ENCODE measurements at places on chromosomes 16 and 17.

GRCh38 chr17:50087246-50087911 lies 7.8 kb upstream of the PDK2 start:
- DNase-seq = peak; percentile 66

DNA sequence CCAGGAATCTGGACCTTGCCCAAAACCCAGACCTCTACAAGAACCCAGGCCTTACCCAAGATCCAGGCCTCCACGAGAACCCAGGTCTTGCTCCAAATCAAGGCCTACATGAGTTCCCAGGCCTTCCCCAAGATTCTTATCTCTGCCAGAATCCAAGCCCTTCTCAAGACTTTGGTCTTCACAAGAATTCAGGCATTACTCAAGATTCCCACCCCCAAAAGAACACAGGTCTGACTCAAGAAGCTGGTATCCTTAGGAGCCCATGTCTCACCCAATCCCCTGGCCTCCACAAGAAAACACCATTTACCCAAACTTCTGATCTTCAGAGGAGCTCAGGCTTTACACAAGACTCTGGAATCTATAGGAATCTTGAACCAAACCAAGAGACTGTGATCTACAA lies 2.6 kb downstream of the SPEM3 start:
- no peak for DNase-seq

GRCh38 chr17:55641676-55642081 lies 81.0 kb downstream of the TMEM100 start:
- no peak for DNase-seq

DNA sequence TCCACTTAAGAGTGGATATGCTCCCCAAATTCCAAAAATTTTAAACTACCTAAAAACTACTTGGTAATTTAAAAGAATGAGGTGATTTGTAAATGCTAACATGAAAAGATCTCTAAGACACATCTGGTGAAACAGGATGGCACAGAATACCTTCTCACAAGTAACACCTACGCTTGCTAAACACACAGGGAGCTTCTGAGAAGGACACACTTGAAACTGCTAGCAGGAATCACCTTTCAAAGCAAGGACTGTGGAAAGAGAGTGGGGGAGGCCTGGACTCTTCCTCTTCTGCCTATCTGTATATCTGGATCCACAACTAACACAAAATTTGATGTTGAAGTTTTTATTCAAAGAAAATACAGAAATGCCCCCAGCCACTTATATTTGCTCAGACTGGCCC lies 52.4 kb downstream of the CYTH1 start:
- DNase-seq = no peak

- no peak for DNase-seq
Measured at GRCh38 chr17:50280068-50280467, 5.8 kb downstream of the TMEM92 start.

DNA sequence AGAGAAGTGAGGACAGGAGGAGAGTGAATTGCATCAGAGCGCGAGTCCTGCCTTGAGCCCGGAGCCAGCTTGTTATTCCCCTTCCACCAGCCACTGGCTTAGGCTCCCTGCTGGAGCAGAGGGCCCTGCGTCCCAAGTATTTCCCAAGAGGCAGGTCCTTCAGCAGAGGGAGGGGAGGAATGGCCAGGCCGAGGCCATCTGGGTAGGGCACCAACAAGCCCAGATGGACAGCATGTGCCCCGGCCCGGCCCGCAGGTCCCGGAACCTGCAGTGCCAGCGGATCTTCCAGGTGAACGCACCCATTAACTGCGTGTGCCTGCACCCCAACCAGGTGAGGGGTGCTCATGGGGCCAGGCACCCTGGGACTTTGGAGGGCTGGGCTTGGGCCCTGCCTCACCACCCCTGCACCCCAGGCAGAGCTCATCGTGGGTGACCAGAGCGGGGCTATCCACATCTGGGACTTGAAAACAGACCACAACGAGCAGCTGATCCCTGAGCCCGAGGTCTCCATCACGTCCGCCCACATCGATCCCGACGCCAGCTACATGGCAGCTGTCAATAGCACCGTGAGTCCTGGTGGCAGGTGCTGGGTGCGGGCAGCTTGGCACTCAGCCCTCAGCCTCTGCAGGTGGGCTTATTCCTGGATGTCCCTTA lies 1.7 kb downstream of the MLST8 start:
- no peak for DNase-seq

DNA sequence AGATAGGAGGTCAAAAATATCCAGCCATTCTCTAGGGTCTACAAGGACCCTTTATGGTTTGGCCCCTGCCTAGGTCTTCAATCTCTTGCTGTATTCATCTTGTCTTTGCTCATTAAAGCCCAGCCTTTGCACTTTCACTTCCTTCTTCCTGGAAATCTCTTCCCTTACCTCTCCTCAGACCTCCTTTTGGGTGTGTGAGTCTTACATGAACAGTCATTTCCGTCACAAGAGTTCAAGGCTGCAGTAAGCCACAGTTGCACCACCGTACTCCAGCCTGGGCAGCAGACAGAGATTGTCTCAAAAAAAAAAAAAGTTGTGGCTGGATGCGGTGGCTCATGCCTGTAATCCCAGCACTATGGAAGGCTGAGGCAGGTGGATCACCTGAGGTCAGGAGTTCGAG lies 6.0 kb upstream of the ATP1B2 start:
- no peak for DNase-seq

- DNase-seq = no peak
Measured at GRCh38 chr17:76296186-76296585, 11.9 kb downstream of the QRICH2 start.

DNA sequence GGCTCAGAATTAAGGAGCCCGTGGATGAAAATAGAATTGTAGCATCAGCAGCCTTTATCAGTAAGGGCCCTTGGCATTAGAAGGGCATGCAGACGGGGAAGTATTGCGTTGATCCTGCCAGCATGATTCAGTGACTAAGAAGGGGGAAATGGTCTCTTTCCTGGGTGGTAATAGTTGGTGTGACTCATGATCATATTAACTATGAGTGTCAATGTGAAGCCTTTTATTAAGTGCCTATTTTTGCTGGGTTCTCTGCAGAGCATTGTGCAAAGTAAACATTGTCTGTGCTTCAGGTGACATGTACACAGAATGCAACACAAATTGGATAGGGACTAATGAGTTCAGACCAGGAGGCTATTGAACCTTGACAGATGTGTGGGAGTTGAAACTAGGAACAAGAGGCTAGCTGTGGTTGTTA lies 24.5 kb downstream of the RCVRN start:
- DNase-seq = no peak

DNA sequence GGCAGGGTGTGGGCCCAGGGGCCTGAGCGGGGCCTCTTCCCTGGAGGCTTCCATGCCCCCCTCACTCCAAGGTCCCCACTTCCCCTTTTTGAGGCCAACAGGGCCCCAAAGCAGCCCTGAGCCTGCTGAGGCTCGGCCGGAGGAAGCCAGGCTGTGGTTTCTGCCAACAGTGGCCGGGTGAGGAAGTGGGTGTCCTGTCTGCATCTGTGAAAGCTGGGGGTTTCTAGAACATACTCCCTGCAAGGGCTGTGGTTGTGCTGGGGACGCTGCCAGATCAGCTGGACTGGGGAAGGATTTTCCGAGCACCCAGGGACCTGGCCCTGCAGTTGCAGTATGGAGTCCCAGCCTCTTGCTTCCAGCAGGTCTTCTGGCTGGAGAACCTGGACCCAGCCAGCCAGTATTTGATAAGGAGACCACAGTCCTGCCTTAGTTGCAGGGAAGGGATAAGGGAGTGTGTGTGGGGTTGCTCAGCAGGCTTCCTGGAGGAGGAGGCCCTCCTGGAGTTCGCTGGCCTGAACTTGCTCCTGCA lies 15.7 kb downstream of the ADCY7 start:
- DNase-seq = peak; percentile 74

- DNase-seq = no peak
Measured at GRCh38 chr16:49470513-49470991, 96.9 kb downstream of the C16orf78 start.

GRCh38 chr17:47993964-47994363 lies 23.1 kb downstream of the CDK5RAP3 start:
- DNase-seq = no peak

DNA sequence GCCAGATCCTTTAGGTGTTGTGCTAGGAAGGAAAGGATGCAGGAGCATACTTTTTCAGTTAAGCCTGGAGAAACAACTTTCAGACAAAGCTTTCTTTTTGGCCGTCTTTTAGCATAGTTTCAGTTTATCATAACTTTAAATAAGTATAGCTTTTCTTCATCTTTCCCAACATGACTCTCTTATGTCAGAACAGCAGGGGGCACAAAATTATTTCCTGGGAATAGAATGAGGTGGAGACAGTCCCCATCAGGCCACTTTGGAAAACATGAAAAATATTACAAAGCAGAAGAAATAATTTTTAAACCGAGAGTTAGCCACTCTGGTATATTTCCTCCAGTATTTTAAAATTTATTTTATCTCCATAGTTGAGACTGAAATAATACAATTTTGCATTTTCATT lies 387.6 kb downstream of the HAPSTR1 start:
- DNase-seq = no peak

DNA sequence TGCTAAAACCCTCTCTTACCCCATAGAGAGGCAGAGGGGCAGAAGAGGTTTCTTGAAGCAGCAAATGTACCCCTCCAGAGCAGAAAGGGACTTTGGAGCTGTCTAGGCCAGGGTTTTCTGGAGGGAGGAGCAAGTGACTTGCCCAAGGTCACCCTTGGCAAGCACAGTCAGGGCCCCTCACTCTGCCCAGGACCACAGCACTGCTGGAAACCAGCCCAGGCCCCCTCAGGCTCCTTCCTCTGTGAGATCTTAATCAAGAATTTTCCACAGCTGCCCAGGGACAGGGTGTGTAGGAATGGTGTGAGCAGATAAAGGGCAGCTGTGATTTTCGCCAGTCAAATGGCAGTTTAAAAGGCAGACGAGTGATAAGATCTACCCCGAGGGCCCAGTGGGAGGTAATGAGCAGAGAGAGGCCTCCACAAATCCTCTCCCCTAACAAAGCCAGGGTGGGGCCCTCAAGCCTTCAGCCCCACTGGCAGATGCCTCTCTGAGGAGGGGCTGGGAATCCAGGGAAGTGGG lies 3.9 kb upstream of the SLC12A3 start:
- no peak for DNase-seq

- DNase-seq = no peak
Measured at GRCh38 chr16:10870808-10871156, 6.2 kb upstream of the CIITA start.

GRCh38 chr16:7990626-7991260 lies 599.6 kb downstream of the TMEM114 start:
- DNase-seq = no peak

DNA sequence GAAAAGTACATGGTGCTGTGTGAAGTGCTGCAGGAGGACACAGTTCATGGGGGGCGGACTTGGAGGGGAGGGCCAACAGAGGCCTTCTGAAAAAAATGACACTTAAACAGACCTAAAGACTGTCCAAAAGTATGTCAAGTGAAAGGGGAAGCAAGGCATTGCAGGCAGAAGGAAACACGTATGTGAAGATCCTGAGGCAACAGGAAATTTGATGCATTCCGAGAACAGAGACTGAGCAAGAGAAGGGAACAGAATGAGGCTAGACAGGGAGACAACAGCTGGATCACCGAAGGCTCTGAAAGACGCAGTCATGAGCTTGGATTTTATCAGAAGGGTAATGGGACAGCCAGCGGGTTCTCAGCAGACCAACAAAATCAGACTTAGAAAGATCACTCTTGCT lies 1.1 kb downstream of the IFT20 start:
- DNase-seq = no peak

- no peak for DNase-seq
Measured at GRCh38 chr16:84245956-84246678, 6.3 kb upstream of the KCNG4 start.

- DNase-seq = no peak
Measured at GRCh38 chr16:87979352-87979751, 28.1 kb downstream of the BANP start.

DNA sequence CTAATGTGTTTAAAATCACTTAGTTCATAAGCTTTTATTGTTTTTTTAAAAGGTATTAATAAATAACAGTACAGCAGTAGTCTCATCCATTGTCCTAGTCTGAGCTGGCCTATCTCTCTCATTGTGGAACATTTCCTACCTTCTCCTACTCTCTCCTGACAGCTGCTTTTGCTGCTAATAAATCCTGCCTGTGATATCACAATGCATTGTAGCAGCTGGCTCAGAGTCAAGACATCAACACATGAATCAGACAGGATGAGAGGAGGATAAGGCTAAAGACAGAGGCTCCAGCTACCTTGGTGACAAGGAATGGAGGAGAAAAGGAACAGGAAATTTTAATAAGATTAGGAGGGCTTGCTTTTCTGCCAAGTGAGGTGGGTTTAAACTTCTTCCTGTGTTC lies 626.1 kb downstream of the HS3ST4 start:
- DNase-seq = no peak

GRCh38 chr16:70611785-70612303 lies 34.5 kb upstream of the IL34 start:
- no peak for DNase-seq

- DNase-seq = no peak
Measured at GRCh38 chr17:60630352-60630751, 30.4 kb downstream of the PPM1D start.

DNA sequence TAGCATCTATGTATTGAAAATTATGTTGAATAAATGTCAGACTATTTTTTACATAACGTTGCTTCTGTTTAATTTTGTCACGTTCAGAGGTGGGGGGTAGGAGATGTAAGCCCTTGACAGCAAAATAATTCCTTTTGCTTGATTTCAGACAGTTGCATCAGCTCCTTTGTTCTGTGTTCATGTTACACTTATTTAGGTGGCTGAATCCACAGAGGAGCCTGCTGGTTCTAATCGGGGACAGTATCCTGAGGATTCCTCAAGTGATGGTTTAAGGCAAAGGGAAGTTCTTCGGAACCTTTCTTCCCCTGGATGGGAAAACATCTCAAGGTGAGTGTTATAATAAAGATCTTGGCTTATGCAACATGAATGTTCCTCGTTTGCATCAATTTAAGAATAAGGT lies 4.5 kb downstream of the HERPUD1 start:
- DNase-seq = no peak

DNA sequence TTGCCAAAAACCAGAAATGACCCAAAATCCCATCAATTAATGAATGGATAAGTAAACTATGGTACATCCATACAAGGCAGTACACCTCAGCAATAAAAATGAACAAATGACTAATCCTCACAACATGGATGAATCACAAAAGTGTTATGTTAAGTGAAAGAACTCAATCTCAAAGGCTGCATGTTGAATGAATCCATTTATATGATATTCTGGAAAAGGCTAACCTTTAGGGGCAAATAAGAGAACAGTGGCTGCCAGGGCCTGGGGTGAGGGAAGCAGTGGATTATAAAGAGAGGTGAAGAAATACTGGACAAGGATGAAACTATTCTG lies 46.1 kb upstream of the MSI2 start:
- no peak for DNase-seq

DNA sequence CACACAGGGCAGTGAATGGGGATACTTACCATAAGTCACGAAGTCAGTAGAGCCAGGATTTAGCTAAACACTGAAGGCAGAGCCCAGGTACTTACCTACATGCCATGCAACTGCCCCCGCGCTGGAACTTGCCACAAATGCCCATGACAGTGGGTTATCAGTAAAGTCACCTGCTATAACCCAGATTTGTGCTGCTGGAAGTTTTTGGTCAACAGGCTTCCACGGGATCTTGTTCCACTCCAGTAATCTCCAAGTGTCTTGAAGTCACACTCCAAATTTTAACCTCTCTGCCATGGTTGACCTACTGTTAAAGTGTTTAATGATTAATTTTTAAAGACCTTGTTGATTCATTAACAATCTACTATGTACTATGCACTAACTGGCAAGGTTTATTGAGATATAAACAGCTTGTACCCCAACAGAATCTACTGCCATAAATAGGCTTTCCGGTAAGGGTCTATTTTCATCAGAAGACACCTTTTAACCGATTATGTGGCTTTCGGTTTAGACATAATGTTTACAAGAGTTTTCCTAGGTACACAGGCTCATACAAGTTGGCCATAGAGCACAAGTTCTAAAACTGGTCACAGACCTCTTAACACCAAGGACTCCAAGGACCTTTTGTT lies 6.3 kb upstream of the SLC5A11 start:
- DNase-seq = no peak
